Stimulated activated CD8-positive, alpha-beta memory T cell treated with anti-CD3 and anti-CD28 coated beads, Interleukin-4, amount 100 ng/mL, for 1 hour (primary cell): ENCODE measurements at places on chromosomes 16 and 17.

DNA sequence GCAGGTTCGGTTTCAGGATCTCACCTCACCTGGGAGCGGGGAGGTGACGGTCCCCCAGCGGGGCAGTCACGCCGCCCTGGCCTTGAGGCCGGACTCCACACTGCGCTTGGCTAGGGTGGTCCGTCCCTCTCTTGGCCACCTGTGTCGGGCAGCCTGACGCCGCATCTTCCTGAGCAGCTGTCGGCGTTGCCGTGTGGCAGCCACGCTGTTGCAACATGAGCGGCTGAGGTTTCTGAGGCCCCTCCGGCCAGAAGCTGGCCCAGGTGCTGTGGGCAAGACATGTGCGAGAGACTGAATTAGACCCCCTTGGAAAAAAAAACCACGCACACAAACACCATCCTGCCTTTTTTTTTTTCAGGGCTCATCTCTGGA is 49.2 kb downstream of the IRF8 start:
- DNase-seq = no peak

GRCh38 chr17:47945529-47946508 is 4.4 kb downstream of the PNPO start:
- no peak for DNase-seq

GRCh38 chr17:28247671-28248555 is 71.1 kb upstream of the TMEM97 start:
- DNase-seq = no peak

DNA sequence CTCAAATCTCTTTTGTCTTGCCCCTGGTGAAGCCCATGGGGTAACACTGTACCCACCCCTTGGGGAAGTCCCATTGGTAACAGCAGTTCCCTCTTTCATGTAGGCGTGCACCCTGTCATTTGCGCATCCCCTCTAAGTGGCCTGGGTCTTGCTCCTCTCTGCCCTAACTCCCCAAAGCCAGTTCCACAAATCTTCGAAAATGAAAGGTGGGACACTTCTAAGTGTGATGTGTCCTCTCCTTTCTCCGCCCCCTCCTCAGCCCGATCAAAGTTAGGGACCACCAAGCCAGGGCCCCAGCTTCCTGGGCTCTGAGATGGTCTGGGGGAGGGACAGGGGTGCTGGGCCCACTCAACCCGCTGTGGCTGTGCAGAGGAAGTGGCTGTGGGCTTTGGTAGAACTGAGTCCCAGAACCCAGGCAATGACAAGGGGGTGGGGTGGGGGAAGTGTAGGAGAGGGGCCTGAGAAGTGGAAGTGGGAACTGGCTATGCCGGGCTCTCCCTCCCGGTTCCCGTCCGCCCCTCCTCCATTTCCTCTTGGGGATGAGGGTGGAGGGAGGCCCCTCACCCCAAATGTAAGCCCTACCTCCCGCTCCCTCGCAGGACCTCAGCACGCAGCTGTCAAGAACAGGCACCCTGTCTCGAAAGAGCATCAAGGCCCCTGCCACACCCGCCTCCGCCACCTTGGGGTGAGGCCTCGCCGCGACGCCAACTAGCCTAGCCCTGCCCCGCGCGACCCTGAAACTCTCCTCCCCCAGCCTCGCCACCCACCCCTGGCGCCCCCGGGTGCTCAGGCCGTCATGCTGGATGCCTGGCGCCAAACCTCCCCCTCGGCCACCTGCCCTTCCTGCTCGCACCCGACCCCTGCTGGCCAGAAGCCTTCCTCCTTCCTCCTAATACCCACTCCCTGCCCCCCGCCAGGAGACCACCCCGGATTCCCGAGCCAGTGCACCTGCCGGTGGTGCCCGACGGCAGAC is 8.7 kb downstream of the ABI3 start:
- DNase-seq = no peak

GRCh38 chr16:56610017-56610608 is 1.7 kb downstream of the MT2A start:
- DNase-seq = no peak

DNA sequence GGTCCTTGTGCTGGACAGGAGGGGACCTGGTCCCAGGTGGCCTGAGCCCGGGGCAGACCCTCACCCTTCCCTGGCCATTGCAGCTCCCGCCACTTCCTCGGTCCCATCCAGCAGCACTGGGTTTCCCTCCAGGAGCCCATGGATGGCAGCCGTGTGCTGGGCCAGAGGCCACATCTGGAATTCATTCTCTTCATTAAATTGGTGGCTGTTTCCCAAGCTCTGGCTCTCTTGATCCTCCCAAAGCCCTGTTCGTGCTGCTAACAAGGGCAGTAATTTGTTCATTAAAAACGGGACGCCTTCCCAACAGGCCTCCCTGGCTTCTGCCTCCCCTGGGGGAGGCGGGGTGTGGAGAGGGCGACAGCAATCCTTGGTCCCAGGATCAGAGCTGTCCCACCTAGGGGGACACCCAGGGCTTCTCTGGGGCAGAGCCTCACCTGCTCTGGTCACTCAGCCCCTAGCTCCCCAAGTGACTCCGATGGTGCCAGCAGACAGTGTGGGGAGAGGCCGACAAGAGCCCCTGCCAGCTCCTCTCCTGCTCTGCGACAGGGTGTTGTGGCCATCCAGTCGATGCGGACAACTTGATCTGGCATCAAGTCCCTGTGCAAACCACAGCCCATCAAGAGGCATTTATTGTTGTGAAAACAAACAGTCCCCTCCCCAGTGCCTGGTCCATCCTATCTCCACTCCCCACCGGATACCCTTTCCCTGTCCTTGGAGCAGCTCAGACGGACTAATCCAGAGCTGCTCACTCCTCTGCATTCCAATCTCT is 44.0 kb downstream of the SDK2 start:
- no peak for DNase-seq

GRCh38 chr17:49407086-49407485 is 7.6 kb downstream of the PHB1 start:
- no peak for DNase-seq

GRCh38 chr16:68351991-68352431 is 41.2 kb downstream of the PRMT7 start:
- no peak for DNase-seq

GRCh38 chr17:79979816-79980215 is 55.9 kb downstream of the TBC1D16 start:
- DNase-seq = no peak

- DNase-seq = no peak
Measured at GRCh38 chr16:12455287-12455798, 348.3 kb downstream of the CPPED1 start.
